ENCODE measurements at places on chromosomes 16 and 17. TPM values are rescaled to one million over a fixed set of nuclear protein-coding genes. Genes with fewer than 3 reads are reported as not detected.
A peak's percentile ranks its signal among the peaks of the same experiment; 100 is the strongest.

DNA sequence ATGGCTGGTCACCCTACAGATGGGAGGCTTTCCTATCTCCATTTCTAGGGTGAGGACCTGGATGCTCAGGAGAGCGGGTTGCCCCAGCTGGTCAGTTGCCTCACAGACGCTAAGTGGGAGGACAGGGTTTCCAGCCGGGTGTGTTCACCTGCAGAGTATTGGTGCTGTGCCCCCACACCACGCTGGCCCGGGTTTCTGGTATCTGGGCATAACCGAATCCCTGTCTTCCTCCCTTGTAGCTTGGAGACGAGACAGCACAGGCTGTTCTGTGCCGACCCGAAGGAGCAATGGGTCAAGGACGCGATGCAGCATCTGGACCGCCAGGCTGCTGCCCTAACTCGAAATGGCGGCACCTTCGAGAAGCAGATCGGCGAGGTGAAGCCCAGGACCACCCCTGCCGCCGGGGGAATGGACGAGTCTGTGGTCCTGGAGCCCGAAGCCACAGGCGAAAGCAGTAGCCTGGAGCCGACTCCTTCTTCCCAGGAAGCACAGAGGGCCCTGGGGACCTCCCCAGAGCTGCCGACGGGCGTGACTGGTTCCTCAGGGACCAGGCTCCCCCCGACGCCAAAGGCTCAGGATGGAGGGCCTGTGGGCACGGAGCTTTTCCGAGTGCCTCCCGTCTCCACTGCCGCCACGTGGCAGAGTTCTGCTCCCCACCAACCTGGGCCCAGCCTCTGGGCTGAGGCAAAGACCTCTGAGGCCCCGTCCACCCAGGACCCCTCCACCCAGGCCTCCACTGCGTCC, 9.7 kb downstream of the CX3CL1 start:
- DNase-seq = no peak

DNA sequence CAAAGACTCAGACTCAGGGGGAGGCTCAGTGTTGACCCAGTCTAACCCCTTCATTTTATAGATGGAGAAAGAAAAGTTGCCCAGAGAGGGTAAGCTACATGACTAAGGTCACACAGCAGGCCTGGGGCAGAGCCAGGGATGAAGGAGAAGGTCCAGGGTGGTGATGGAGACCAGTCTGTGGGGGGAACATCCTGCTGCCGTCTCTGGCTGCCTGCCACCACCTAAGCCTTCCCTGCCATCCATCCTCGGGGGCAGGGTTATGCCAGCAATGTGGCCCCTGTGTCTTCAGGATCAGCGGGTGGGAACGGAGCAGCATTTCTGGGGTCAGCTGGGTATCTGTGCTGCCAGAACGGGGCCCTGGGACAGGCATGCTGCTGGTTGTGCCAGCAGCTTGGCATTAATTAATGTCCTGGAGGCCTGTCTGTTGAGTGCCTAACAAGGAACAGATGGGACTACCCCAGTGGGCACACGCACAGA, 5.5 kb downstream of the DOK4 start:
- no peak for DNase-seq

- DNase-seq = no peak
These were observed 130.3 kb downstream of the CCDC144A start for GRCh38 chr17:16820161-16820877.

- DNase-seq = no peak
These were observed 3.6 kb downstream of the LRRC75A start for GRCh38 chr17:16488186-16488967.

DNA sequence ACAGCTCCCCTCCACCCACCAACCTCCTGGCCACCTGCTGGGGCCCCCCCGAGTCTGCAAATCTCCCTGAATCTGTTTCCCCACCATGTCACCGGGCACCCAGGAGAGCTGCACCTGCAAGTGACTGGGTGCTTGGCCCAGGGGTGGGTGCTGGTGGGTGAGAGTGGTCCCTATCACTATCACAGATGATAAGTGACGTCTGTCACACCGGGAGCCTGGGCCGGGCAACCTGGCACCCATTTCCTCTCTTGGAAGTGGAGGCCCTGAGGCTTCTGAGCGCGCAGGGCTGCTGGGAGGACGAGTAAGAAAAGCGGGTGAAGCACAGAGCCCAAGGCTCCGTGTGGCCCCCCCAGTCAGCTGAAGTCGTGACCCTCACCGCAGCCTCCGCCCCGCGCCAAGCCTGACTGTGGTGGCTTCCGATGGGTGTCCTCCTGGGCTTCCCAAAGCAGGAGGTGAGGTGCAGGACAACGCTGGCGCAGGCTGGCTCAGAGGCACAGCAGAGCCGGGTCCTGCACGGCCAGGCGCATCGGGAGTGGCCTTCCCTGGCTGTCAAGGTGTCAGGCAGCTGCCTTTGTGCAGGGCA, 21.0 kb upstream of the ACSF3 start:
- DNase-seq = no peak

DNA sequence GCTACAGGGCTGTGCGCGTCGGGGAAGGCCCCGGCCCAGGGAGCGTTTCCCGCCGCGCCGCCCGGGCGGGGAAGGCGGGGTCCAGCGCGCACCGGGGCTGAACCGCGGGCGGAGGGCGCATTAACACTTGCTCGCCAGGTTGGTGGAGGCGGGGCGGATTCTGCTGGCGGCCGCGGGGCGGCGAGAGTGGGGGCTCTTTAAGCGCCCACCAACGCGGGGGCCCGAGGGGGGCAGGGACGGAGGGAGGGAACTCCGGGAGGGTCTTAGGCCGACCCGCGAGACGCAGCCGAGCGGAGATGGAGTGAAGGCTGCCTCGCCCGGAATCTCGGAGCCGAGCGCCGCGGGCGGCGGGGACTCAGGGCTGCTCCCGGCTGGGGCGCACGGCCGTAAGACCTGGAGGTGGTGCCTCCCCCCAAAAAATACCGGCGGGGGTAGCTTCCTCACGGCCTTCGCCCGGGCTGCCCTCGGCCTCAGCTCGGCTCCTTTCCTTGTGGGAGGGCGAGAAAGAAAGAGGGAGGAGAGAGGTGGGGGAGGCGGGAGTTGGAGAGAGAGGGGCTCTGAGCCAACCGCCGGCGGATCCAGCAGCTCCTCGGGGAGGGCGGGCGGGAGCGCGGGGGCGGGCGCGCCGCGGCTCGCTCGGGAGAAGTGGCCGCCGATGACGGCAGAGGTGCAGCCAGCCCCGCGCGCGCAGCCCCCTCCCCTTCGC, 415 bp upstream of the FOXF1 start:
- no peak for DNase-seq

YPEL2 gene
- polyA plus RNA-seq = 0.15 TPM

GRCh38 chr17:44314031-44314430, 5.6 kb downstream of the RUNDC3A start:
- no peak for DNase-seq

- DNase-seq = no peak
These were observed 948 bp downstream of the LUC7L start for GRCh38 chr16:228151-228851.

- DNase-seq = no peak
These were observed 10.3 kb downstream of the CENPV start for GRCh38 chr17:16342979-16343378.

TP53I13 gene
- polyA plus RNA-seq = 19.5 TPM

DNA sequence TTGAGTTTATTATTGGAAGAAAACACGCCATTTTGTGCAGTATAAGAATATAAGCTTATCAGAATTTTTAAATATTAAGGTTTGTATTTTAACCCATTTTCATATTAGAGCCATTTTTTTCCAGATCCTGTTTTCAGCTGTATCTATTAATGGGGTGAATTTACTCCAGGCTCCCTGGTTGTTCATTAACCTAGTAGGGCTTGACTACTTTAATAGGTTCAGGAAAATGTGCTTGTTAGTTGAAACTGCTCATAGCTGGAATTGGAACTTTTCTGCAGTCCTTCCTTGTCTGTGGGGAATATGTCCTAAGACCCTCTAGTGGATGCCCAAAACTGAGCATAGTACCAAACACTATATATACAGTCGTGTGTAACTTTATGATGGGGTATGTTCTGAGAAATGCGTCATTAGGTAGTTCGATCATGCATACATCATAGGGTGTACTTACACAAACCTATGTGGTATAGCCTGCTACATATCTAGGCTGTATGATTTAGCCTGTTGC, 28.0 kb downstream of the NFAT5 start:
- no peak for DNase-seq

DNA sequence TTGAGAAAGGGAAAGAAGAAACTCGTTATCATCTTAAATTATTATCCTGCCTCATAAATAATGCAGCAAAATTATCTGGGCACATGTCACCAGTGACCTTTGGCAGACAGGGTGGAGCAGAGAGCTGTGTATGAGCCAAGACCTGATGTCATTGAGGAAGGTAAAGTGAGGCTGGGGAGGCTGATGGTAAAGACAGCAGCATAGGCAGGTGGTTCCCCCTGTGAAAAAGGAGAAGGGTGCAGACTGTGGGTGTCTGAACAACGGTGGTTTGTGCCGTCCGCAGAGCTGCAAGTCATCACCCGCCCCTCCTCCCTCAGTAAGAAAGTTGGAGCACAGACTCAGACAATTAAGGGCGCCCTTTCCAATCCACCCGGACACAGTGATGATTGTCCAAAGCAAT, 30.8 kb upstream of the METTL16 start:
- DNase-seq = peak; percentile 9

CLEC18C gene
- not detected for polyA plus RNA-seq

TBC1D24 gene
- polyA plus RNA-seq = 4.6 TPM

- no peak for DNase-seq
These were observed 28.8 kb downstream of the ABCC12 start for GRCh38 chr16:48126801-48127644.

DNA sequence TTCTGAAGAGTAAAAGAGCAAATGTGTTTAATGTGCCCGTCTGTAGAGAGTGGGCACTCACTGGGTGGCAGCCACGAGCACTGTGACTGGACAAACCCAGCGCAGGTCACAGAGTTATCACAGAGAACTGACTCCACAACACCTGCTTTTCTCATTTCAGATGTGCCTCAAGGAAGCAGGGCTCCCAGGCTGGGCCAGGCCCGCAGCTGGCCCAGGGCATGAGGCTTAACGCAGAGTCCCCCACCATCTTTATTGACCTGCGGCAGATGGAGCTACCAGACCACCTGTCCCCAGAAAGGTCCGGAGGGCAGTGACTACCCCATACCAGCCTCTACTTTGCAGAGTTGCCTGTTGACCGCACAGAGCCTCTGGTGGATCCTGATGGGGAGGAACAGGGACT, 11.9 kb downstream of the DNAAF8 start:
- no peak for DNase-seq

PRSS27 gene
- 0.21 TPM for polyA plus RNA-seq

DNAAF1 gene
- polyA plus RNA-seq = not detected

CD7 gene
- polyA plus RNA-seq = not detected

Measured in GM12878 (cell line).